ENCODE measurements at places on chromosomes 2 and 18.

DNA sequence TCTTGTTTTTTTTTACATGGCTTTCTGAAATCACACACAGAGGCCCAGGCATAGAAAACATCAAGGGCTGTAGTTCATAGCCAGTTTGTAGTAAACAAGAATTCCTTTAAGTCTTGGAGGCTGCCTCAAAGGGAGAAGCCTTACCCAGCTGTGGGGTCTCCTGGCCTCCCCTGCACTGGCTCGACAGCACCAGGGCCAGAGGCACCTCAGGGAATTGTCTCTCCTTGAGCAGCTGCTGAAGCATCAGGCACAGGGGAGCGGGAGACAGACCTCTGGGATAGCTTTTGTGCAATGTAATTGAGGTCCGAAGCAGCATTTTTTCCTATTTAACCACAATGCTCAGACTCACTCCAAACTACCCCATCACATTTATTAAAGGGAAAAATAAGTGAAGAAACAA is 209.1 kb downstream of the HRH4 start:
- DNase-seq = no peak

DNA sequence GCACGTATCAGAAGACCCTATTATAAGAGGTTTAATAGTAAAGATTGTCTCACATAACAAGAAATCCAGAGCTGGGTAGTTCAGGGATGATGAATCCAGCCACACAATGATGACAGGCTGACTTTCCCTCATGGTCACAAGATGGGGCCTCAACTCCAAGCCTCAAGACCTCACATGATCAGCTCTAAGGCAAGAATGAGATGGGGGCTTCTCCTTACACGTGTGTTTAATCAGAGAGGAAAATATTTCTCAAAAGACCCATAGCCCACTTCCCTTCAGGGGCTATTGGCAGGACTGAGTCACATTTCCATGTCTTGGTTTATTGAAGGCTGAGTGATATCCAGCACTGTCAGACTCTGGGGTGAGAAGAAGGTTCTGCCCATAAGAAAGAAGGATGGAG is 100.2 kb upstream of the FOSL2 start:
- no peak for DNase-seq

- no peak for DNase-seq
Observed at GRCh38 chr2:72325592-72326422, 178.1 kb upstream of the CYP26B1 start.

DNA sequence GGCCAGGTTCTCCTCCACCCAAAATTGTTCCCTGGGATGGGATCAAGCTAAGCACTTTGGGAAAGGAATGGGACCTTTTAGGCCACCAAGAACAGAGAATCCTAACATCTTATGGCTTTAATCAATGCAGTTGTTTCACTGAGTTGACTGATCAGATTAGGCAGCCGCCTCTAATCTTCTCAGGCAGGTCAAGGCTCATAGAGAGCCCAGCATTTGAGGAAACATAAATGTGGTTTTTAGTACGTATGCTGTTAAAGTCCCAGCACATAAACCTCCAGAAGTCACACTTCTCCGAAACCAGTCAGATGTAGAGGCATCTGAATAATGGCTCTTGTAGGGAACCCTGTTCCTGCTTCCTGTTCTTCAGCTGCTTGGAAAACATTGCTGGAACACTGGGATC is 99.5 kb upstream of the RMDN2 start:
- no peak for DNase-seq

DNA sequence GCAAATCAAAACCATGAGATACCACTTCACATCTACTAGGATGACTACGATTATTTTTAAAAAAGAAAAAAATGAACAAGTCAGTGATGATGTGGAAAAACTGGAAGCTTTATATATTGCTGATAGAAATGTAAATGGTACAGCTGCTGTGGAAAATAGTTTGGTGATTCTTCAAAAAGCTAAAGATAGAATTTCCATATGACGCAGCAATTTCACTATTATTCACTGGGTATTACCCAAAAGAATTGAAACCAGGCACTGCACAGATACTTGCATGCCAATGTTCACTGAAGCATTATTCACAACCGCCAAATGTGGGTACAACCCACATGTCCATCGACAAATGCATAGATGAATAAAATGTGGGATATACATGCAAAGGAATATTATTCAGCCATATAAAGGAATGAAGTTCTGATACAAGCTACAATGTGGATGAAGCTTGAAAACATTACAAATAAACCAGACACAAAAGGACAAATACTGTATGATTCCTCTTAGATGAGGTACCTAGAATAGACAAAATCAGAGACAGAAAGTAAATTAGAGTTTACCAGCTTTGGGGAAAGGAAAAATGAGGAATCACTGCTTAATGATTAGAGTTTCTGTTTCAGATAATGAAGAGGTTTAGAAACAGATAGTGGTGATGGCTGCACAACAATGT is 11.1 kb downstream of the RTTN start:
- no peak for DNase-seq

GRCh38 chr2:67465623-67466022 is 68.5 kb downstream of the ETAA1 start:
- no peak for DNase-seq

GRCh38 chr18:10072671-10073175 is 158.9 kb downstream of the VAPA start:
- no peak for DNase-seq

DNA sequence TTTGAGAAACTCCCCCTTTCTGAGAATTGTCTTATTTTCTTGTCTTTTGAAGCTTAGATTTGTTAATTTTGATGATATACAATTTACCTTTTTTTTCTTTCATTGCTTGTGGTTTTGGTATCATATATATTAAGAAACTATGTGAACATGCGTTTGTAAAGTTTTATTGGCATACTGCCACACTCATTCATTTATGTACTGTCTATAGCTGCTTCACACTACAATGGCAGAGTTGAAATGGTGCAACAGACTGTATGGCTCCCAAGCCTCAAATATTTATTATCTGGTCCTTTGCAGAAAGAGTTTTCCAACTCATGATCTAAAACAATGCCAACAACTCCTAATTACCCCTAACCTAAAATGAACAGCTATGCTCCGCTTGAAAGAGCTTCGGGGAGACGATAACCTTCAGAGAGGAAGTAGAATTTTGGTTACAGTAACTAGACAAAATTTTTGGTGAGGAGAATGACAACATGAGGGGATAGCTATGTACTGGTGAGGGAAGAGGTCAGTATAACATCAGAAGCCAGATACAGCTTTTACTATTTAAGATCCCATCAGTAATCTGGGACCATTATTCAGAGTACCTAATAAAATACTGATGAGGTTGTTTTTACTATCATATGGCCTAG is 16.1 kb downstream of the PPP3R1 start:
- no peak for DNase-seq

DNA sequence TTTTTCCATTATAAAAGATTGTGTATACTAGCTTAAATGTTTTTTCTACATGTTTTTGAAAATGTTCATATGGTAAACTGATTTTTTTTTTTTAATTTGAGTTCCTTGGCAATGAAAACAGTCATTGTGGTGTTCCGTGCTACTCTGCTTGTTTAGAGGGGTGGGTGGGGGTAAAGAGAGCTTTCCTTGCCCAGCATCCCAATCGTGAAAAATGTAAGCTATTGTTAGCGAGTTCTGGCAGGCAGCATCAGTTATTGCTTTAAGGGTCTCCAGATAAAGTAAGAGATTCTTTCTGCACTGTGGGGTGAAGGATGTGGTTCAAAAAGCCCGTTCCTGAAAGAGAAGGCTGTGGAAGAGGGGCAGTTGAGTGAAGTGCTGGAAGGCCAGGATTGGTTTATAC is 118.4 kb downstream of the TANC1 start:
- no peak for DNase-seq

DNA sequence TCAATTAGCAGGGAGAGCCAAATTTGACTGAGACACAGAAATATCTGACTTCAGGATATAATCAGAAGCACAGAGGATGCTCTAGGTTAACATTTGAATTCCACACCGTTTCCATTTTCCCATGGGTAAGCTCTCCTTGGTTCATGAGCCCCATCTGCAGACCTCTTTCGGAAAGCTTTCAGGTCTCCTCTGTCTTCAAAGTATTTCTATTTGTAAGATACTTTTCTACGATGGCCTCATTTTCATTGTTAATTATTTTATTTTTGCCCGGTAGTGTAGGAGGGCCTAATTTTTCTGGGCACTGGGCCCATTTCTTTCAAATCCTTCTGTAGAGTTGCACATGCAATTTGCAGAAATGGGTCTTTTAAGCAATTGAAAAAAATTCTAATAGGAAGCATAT is 53.8 kb downstream of the LRPPRC start:
- DNase-seq = no peak

- DNase-seq = no peak
Observed at GRCh38 chr2:215272918-215273317, 38.9 kb upstream of the ATIC start.

- no peak for DNase-seq
Observed at GRCh38 chr2:176128982-176129796, at the start of gene HOXD8. HOXD8 (plus strand) TSS chr2:176129705; CDS start chr2:176130367, 662 bp downstream.

DNA sequence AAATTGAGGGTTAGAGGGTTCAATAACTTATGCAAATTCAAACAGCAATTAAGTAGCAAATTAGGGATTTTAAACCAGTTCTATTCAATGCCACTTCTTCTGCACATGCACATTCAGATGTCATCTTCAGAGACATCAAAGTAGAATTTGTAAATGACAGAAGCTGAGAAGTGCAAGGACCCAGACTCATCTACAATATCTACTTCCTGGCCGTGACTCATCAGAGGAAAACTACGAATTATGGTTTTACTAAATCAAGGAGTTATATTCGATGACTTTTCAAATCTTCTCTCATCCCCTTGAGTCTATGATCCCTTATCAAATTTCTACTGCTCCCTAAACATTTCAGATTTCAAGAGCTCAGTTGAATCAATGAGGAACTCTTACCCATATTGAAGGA is 20.0 kb upstream of the STAT4 start:
- no peak for DNase-seq

GRCh38 chr2:203858176-203858575 is 9.4 kb upstream of the CTLA4 start:
- DNase-seq = no peak
